GM23338 (cell line): ENCODE measurements at places on chromosomes 1 and 21. TPM values are rescaled to one million over a fixed set of nuclear protein-coding genes. Genes with fewer than 3 reads are reported as not detected.

DNA sequence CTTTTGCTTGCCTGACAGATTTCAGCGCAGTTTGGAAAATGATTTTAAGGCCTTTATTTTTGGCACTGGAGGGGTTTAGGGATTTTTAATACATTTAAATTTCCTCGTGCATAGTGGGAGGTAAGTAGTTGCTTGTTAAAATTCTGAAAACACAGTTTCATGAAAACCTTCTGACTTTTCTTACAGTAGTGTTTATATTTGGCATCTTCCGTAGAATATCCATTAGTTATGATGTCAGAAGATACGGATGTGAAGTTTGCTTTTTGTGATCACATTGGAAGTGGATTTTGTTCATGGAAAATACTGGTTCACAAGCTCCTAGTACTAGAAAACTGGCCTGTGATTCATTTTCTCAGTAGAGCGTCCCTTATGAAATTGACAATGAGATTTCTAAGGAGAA is 1.3 kb downstream of the RABGAP1L start:
- no peak for DNase-seq

Gene RAD54L
- total RNA-seq: 32.5 and 48.1 TPM in 2 replicates

Gene ESRRG
- 1.7 and 3.2 TPM in 2 replicates for total RNA-seq

Gene ANKRD34A
- total RNA-seq: 0.35 and 2.2 TPM in 2 replicates
